ELR (cell line): ENCODE measurements at places on chromosomes 12 and 14.

DNA sequence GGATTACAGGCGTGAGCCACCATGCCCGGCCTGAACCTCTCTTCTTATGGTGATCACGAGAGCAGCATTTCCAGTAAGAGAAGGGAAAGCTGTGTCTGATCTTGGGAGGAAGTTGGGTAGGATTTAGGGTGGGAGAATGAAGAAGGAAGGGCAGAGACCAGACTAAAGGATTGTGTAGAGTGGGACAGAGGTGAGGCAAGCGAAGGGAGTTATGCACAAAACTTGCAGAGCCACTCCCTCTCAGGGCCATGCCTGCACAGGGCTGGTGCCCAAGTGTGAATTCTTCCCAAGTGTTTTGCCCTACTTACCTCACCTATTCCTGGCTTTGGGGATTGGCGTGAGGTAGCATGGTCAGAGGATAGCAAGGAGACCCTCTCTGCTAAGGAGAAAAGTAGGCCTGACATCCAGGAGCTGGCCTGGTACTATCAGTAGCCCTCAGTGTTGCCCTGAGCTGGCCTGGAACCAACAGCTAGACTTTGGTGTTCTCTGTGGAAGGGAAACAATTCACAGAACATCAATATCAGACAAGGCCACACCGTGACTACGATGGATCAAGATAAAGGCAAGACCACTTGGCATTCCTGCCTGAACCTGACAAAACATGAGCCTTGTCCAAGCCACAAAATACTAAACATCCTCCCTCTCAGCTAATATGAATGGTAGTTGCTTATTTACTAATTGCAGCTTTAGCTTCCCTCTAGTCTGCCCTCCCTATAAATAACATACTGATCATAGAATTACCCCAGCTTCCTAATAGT lies 201.0 kb upstream of the AMIGO2 start:
- no peak for DNase-seq

GRCh38 chr12:70467918-70468733 lies 102.0 kb downstream of the KCNMB4 start:
- no peak for DNase-seq

GRCh38 chr14:87049950-87050349 lies 943.0 kb downstream of the GALC start:
- DNase-seq: peak; percentile 13

GRCh38 chr14:104895786-104896661 lies 28.7 kb upstream of the PLD4 start:
- peak; percentile 16 for DNase-seq

DNA sequence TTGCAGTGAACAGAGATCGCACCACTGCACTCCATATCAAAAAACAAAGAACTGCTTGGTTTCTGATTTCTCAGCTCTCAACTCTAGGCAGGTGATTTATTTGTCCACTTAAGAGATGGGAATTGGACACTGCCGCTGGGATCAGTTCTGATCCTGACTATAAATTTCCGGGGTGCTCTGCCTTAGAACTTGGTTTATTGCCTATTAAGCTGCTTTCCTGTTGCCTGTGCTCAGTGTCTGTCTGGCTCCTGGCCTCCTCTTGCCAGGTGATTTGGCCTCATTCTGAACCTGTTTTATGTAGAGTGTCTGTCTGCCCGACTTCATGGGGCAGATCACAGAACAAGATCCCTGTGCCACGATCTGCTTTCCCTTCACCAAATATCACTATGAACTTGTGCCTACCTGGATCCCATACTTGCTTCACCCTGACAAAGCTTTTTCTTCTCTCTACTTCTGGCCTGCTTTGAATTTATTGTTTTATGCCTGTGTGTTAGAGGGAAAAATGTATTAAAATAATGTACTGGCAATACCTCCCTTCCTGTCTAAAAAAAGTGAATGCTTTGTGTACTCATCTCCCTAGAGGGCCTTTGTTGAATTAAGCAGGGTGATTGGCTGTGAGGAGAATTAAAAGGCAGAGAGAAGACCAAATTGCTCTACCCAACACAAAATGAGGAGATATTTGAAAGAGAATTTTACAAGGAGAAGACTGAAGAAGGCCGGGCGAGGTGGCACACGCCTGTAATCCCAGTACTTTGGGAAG lies 27.6 kb downstream of the CDKN1B start:
- DNase-seq: no peak

DNA sequence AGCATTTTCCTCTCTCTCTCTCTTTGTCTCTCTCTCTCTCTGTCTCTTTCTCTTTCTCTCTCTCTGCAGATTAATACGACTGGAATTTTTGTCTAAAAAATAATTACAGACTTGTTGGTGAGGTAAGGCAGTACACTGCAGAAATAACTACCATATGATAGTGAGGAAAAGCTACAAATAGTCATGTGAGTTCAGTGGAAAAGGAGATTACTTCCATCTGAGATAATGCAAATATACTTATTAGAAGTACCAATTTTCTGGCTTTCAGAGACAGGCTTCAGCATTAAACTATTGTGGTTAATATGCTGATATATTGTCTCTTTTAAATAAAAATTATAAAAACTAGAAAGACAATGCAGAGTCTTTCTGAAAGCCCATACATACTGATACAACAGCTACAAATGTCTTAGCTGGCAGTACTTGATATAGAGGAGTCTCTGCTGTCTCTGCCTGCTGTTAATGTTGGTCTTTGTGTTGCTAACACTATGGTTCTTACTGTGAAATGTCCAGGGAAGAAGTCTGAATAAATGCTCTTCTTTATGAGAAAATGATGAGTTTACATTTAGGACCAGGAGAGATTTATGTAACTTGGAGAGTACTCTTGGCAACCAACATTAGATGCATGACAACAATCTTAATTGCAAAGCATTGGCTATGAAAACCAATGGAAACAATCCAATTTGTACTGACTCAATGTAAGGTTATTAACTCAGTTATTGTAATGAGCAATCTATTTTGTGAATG lies 167.0 kb downstream of the LRFN5 start:
- no peak for DNase-seq

DNA sequence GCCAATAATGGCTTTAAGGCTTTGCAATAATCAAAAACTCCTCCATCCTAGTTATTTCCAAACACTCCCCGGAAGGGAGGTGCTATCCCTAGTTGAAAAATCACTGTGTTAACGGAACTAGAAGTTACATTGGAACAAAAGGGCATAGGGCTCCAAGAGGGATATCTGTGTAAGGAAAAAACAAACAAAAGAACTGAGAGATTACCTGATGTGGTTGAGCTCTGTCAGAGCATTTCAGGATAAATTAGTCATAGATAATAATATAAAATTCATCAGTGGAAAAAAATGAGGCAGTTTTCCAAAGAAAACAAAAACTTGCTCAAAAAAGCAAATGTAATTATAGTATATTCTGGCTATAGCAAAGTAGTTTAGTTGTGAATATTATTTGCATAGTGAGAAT lies 27.4 kb upstream of the PAPLN start:
- DNase-seq: peak; percentile 46

DNA sequence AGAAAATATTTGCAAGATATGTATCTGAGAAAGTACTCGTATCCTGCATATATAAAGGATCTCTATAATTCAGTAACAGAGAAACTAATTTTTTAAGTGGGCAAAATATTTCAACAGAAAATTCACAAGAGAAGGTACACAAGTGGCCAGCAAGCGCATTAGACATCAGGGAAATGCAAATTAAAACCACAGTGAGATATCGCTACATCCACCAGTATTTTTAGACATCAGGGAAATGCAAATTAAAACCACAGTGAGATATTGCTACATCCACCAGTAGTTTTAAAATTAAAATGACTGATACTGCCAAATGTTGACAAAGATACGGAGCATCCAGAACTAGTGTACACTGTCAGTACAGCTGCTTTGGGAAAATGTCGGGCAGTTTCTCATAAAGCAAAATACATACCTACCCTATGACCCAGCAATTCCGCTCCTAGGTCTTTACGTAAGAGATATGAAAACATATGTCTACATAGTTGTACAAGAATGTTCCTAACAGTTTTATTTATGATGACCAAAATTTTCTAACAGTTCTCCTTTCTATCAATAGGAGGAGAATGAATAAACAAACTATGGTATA lies 2.8 kb upstream of the KCNK13 start:
- DNase-seq: no peak

- peak; percentile 83 for DNase-seq
Measured at GRCh38 chr12:103877934-103878510, 37.0 kb upstream of the NT5DC3 start.

GRCh38 chr12:52255926-52256583 lies 18.4 kb upstream of the KRT86 start:
- no peak for DNase-seq

DNA sequence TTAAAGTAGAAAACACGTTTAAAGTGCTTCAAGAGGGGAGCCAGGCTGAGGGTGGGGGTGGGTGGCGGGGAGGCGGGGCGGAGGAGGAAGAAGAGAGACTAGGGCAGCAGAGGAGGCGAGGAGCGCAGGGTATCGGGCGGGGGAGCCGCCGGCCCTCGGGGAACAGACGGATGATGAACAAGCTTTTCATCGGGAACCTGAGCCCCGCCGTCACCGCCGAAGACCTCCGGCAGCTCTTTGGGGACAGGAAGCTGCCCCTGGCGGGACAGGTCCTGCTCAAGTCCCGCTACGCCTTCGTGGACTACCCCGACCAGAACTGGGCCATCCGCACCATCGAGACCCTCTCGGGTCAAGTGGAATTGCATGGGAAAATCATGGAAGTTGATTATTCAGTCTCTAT lies 39.2 kb downstream of the ZCRB1 start:
- no peak for DNase-seq

DNA sequence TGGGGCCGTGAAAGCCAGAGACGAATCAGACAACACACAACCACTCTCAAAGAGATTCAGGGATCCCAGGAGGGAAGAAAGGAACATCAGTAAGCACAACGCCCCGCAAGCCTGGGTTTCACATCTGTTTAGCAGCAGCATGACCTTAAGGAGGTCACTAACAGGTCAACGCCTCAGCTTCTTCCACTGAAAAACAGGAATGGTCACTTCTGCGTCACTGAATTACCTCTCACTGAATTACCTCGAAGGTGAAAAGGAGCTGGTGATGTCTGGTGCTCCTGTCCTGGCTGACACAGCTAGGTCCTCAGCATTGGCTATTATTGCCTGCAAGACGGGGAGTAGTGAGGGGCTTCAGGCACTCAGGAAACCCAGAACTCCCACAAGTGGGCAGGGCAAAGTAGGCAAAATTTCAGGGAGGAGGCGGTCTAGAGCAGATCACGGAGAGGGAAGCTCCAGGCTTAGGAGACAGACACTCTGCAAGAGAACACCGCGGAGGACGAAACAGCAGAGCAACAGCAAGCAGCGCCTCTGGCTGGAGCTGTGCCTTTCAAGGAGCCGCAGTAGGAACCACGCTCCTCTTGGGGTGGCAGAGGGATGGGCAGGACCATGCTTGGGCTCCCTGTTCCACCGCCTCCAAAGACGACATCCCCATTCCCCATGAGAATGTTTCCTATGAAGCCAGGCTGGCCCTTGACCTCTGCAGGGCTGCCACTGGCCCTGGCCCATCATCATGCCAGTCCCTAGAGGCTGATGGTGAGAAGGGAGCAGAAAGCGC lies 108.4 kb downstream of the SINHCAF start:
- DNase-seq: no peak

DNA sequence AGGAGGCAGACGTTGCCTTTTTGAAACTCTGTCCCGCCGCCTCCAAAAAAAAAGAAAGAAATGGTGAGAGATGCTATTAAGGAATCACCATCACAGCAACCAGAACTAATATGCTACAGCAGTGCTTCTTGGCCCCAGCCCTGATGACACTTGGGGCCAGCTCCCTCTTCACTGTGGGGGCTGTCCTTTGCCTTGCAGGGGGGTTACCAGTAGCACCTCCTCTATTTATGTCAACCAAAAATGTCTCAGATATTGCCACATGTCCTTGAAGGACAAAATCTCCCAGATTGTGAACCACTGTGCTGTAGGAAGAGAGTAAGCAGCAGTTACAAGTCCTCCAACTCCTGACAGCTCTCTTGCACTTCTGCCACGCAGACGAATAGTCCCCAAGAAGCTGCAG lies 76.4 kb downstream of the LRRC74A start:
- no peak for DNase-seq

GRCh38 chr12:64650762-64651161 lies 40.5 kb downstream of the RASSF3 start:
- no peak for DNase-seq

DNA sequence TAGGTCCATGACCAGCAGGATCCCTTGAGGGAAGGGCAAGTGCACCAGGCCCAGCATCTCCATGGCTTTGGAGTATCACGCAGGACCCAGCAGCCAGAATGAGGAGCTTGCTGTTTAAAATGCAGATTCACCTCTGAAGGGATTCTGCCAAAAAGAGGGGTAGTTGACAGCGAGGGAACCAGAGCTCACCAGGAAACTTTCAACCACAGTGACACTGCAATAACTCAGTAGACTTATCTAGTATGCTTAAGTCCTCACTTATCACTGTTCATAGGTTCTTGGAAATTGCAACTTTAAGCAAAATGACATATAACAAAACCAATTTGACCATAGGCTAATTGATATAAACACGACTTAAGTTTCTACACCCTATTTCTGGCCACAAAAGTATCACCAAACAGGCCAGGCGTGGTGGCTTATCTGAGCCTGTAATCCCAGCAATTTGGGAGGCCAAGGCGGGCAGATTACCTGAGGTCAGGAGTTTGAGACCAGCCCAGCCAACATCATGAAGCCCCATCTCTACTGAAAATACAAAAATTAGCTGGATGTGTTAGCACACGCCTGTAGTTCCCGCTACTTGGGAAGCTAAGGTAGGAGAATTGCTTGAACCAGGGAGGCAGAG lies 21.4 kb upstream of the CKAP4 start:
- no peak for DNase-seq

DNA sequence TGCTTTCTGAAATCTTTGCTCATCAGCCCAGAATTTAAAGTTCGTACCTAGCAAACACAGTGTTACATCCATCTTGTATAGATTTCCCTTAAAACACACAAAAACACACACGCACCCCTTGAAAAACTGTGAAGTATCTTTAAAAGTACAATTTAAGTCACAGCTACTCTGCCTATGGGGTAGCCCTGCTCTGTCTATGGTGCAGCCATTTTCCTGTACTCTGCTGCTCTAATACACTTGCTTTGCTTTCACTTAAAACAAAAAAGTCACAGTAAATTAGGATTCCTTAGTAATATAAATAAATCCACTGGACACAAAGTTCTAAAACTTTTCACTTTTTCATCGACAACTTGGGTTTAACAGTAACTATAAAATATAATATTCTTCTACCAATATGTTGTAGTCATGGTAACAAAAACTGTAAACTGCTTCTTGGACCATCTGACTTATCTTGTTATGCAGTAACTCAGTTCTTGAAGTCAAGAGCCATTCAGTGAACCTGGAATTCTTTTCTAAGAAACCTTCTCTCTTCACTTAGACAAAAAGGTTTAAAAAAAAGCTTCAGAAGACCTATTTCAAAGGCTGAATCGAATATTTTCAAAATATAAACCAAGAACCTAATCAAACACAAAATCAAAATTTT lies 63.5 kb downstream of the MED13L start:
- DNase-seq: no peak
